ENCODE measurements at places on chromosomes 2 and 18.
A peak's percentile ranks its signal among the peaks of the same experiment; 100 is the strongest.

DNA sequence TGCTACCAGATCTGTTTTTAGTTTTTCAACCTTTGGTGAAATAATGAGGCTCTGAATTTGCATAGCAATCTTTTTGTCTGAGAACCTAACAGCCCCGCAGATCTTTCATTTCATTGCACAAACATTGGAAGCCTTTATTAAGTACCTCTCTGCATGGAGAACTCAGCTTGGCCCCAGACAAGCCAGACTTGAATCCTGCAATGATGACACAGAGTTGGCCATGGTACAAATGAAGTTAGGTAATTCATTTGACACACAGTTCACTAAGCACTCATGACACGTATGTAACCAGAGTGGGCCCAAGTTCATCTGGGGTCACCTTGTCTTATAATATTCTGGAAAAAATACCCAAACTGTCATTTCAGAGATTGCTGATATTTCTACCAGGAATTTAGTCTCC lies 439.1 kb upstream of the ID2 start:
- DNase-seq: peak; percentile 12

GRCh38 chr2:5867056-5867455 lies 174.9 kb downstream of the SOX11 start:
- no peak for DNase-seq

DNA sequence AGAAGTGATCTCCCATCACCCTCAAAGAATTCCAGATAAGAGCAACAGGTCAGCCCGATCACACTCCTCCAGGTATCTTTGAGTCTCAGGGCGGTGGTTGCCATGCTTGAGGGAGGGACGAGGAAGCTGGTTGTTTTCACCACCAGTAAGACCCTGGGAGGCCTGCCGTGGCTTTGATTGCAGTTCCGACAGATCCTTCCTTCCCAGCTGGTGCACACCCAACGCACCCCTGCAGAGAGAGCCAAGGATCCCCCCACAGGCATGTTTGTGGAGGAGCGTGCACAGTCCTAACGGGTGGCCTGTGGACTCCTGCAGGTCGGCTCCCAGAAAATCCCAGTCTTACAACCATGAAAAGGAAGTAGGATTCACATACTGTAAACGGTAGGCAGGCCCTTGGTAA lies 13.8 kb upstream of the ZNF236 start:
- no peak for DNase-seq

- no peak for DNase-seq
These were observed 92.7 kb downstream of the FAM124B start for GRCh38 chr2:224309176-224309575.

GRCh38 chr2:6184532-6185292 lies 492.5 kb downstream of the SOX11 start:
- DNase-seq: no peak

DNA sequence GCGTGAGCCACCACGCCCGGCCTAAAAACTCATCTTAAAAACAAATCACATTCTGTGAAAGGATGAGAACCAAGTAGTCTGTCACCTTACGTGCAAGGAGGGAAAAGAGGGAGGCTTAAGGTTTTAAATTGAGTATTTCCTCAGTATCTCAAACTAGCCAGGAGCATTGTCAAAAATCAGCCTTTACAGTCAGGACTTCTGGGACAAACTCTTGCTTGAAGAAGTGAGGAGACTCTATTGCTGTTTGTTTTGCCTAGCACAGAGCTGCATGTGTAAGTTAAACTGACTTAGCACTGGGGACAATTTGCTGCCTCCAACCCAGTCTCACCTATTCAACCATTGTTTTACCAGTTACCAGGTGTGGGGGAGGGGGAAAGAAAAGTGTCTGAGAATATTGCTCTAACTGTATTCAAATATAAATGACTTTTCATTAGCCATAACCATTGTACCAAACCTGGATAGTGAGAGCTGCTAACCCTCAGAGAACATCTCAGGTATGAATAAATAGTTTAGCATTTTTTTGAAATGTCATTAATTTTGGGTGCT lies 3.6 kb downstream of the INO80D start:
- no peak for DNase-seq

DNA sequence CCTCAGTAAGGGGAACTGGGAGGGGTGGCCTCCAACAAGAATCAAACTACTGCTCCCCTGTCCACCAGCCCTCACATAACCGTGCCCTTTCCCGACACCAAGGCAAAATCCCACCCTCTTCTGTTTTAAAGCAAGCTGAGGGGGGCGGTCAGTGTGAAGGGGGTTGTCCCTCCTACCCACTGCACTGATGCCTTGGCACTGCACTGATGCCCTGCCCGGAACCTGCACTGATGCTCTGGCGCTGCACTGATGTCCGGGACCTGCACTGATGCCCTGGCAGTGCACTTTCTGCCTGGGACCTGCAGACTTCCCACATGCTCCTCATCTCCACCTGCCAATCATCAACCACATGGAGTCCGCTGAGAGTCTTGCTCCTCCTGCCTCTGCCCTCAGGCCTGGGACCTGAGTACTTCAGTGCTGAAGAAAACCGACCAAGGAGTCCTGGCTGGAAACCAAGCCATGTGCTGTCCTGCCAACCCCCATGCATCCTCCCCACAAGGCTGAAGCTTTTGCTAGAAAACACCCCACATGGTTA lies 179.5 kb downstream of the SMAD2 start:
- no peak for DNase-seq

DNA sequence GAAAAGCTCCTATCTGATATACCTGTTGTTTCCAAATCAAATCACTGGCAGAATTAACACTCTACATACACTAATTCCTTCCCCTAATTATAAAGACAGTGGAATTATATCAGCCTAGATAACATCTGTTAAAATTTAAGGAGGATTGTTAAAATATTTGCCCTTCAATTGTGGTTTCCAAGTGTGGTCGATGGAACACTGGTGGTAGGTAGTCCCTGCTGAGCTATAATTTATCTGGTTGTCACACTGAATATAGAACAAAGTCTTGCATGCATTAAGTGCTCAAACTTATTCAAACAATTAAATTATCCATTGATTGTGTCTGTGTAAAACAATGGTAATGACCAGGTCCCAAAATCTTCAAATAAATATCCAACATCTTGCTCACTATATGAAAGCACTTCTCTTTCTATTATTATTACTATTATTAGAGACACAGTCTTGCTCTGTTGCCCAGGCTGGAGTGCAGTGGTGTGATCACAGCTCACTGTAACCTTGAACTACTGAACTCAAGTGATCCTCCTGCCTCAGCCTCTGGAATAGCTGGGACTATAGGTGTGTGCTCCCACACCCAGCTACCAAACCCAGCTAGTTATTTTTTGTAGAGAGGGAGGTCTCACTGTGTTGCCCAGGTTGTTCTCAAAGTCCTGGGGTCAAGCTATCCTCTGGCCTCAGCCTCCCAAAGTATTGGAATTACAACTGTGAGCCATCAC lies 12.0 kb downstream of the CDH2 start:
- DNase-seq: no peak

DNA sequence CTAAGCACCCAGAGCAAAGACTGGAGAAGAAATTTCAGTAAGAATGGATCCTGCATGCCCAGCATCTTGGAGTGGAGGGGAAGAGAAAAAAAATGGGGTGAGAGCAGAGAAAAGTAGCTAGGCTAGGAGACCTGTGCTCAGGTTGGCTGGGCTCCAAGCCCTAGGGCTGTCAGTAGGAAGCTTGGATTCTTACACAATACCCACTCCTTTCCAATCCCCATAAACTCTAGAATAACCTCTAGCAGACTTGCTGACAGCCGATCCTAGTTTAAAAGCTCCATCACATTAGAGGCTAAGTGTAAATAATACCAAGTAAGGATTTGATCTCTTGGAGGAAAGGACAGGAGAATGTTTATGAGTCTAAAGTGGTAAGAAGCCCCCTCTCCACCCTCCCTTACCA lies 46.2 kb upstream of the NABP1 start:
- peak; percentile 87 for DNase-seq

DNA sequence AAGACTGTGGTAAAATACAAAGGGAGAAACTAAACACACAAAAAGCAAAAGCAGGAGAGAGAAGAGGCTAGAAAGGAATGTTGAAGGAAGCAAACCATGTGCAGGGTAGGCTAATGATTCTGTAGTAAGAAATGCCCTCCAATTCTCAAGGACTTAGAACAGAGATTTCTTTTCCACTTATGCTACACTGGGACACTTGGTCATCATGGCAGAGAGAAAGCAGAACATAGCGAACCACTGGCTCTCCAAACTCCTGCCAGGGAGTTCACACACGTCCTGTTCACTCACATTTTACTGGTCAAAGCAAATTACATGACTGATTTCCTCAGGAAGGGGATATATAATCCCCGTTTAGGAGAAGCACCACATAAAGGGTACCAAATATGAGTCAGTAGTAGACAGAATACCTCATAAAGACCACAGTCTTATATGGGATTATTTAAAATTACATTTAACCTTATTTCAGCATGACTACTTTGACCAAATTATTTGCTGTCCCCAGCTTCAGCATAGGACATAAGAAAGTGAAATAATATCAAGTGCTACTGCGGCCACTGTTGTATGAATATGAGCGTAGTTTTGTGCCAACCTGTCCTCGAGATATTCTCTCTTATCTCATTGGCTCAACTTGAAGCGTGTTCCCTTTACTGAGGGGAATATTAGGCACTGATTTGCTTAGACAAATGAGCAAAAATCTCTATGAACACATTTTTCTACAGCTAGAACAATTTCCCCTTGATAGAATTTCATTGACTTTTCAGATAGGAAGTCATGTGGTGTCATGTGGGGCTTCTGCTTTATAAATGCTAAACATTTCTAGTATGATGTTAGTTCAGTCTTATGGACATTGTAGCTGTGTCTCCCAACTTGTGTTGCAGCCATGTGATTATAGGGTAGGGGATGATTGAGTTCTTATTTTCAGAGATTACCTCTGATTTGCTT lies 81.7 kb downstream of the FAM161A start:
- DNase-seq: no peak

DNA sequence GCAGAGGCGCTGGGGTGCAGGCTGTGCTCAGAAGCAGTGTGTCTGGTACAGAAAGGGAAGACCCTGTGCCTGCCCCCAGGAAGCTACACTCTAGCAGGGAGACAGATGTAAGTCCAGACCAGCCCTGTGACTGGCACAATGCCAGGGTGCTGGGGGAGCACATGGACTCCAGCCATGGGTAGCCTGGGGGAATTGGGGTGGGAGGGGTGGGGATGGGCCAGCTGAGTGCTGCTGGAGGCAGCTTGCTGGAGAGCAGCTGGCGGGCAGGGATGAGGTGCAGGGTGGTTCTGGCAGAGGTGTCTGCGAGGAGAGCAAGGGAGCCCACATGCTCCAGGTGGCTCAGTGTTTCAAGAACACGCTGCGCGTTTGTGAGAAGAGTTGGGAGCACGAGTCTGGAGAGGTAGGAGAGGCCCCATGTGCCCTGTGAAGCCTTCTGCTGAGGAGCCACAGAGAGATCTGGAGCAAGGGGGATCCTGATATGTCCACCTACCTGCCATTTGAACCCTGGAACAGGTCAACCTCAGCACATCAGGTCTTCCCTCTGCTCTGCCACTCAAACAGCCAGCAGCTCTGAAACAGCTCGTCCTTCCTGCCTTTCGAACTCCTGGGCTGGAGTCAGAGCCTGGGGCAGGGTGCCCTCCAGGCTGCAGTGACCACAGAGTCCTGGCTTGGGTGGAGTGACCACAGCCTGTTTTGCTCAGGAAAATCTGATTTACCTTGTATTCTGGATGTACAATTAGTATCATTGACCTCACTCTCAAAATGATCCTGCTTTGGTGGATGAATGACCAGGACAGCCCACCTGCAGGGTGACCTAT lies 15.1 kb downstream of the ALLC start:
- no peak for DNase-seq

- DNase-seq: no peak
These were observed 15.1 kb downstream of the NMS start for GRCh38 chr2:100485396-100485795.

DNA sequence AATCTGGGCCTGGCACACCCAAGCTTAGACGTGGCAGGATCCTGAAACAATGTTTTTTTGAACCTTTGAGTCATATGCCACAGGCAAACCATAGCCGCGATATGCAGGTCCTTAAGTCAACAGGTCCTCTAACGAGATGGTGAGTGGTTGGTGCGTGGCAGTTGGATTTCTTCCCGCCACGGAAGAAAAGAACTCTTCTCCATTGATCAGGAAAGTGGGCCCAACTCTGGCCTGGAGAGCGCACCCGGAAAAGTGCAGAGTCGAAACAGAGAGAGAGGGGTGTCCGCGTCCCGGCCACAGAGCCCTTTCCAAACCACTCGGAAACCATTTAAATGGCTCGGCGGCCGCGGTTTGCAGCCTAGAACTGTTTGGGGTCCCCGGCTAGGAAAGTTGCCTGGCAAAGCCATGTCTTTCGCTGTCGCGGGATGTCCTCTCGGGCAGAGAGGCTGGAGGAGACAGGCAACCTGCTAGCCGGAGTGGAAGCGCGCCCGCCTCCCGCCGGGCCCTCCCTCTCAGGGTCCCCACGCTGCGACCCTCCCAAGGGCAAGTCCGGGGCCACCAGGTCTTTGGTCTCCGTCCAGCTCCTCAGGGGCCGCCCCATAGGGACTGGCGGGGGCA lies 777 bp downstream of the GALNT3 start:
- peak; percentile 16 for DNase-seq

DNA sequence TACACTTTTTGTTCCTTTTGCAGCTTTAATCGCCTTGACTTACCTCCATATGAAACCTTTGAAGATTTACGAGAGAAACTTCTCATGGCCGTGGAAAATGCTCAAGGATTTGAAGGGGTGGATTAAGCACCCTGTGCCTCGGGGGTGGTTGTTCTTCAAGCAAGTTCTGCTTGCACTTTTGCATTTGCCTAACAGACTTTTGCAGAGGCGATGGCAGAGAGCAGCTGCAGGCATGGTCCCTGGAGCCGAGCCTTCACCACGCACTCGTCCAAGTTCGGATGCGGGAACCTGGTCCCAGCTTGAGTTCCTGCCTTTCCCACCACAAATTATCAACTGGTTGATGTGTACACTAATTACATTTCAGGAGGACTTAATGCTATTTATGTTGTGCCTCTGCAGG lies 232.7 kb downstream of the ALPK2 start:
- DNase-seq: no peak

DNA sequence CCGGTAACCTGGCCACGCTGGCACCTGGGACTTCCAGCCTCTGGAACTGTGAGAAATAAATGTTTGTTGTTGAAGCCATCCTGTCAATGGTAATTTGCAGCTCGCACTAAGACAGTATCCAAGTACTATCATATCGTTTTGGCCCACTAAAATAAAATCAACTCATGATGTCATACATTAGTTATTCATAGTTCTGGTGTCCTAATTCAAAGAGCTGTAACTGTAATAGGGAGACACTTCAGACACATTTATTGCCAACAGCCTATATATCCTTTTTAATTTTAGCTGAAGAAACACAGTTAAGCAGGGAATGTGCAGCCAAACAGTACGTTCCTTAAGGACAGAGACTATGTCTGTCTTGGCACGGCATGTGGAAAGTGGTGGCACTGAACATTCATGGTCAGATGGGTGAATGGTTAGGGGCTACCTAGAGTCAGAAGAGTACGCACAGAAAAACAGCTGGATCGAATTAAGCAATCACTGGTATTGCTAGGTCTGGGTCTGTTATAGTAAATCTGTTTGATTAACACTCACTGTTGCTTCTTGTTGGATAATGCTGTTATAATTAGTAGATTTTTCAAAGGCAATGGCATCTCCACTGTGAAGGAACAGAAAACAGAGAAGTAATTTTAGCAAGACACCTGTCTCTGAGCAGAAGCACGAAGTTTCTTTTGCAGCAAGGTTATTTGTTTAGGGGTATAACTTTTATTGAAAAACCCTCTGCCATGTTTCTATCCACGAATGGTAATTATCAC lies 41.3 kb upstream of the CREG2 start:
- DNase-seq: no peak

- DNase-seq: peak; percentile 75
These were observed 20.3 kb downstream of the MYO1B start for GRCh38 chr2:191265311-191266170.
